ENCODE measurements at places on chromosomes 12 and 14.

DNA sequence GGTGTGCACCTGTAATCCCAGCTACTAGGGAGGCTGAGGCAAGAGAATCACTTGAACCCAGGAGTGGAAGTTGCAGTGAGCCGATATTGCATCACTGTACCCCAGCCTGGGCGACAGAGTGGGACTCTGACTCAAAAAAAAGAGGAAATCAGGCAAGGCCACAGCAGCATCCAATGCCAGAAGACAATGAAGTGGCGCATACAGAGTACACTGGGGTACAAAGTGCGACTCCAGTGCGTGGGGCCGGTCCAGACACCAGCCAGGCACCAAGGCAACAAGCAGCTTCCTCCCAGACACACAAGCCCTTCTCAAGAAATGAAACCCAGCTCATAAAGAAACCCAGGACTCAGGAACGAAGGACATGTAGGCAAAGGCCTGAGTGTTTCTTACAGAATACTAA, 28.2 kb downstream of the TTC7B start:
- no peak for DNase-seq

GRCh38 chr14:22539831-22540230, 49.2 kb downstream of the DAD1 start:
- no peak for DNase-seq

GRCh38 chr12:32946504-32947131, 50.0 kb upstream of the PKP2 start:
- DNase-seq = no peak

- no peak for DNase-seq
Observed at GRCh38 chr12:47993491-47993890, 10.8 kb downstream of the COL2A1 start.

DNA sequence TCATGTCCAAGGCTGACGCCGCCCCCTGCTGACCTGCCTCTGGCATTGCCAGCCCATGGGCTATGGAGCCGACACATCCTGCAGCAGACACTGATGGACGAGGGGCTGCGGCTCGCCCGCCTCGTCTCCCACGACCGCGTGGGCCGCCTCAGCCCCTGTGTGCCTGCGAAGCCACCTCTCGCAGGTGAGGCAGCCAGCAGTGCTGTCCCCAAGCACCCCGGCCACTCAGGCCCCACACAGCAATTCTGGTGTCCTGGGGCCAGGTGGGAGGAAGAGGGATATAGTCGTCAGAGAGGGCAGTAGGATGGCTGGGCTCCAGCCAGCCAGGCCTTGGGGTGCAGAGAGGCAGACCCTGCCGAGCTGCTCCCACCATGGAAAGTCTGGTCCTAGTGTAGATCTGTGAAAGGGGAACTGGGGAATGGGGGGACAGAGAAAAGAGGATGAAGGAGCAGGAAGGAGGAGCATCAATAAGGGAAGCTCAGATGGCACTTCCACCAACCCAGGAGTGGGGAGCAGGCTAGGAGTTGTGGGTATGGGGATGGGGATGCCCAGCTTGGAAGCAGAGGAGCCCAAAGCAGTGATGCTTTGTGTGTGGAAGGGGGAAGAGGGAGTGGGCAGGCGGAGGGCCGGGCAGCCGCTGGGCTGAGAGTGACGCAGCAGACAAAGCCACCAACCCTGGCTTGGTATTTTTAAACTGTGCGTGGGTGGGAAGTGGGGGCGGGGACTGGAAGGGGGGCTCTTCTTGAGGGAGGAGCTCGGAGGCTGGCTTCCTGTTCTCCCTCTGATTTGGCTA, 4.7 kb downstream of the NAB2 start:
- DNase-seq = peak; percentile 88

DNA sequence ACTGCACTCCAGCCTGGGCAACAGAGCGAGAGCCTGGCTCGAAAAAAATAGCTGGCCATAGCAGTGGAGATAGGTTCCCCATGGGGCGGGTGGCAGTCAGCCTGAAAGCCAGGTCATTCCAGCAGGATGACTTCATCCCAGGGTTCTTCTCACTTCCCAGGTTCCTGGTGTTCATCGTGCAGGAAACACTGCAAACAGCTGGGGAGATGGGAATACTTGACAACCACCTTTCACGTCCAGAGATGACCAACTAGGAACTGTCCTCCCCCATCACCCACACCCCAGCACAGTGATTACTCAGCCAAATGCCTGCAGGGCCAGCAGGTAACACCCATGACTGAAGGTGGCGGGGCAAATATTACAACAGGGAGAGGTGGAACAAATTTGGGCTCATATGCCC, 1.7 kb downstream of the VSIG10 start:
- DNase-seq = no peak

DNA sequence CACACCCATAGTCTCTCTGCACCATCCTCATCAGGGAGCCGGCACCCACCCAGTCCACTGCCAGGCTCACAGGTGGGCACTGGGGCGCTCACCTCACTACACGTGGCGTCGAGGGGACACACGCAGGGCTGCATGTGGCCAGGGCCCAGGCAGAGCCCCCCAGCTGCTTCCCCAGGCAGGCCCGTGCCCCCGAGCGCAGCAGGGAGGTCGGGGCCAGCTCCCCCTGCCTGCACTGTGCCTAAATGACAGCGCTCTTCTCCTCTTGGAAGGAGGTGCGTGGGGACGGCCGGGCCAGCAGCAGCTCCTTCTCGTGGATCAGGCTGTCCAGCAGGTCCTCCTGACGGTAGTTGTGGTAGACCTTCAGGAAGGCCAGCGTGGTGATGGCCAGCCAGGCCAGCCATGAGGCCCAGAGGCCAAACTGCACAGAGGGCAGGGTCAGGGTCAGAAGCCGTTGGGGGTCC, 11.3 kb downstream of the TMEM179 start:
- no peak for DNase-seq

- no peak for DNase-seq
Observed at GRCh38 chr12:116525418-116526001, 33.7 kb upstream of the MAP1LC3B2 start.

DNA sequence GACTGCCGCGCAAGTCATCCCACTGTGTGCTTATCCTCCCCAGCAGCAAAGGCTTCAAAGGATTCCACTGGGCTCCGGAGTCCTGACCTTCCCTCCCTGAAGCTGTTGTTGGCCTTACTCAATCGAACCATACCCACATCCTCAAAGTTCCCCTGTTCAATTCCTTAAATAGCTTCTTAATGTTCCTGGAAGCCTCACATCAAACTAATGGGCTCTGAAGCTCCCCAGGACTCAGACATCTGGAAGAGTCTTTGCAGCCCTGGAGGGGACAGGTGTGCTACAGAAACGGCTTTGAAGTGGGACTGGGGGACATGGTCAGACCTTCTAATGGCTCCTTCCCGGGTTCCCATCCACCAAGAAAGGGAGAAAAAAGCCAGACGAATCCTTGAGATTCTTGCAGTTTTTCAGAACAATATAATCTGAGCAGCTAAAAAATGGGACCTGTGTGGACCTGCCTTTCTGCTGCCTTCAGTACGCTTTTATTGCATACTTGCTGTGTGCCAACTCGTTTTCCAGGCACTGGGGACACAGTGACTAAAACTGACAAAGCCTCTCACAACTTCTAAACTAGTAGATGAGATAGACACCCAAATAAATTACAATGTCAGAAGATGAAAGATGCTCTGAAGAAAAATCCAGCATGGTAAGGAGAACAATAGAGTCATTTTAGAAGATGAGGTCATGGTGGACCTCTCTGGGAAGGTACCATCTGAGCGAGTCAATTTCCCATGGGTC, 204.5 kb downstream of the MON2 start:
- DNase-seq = no peak

DNA sequence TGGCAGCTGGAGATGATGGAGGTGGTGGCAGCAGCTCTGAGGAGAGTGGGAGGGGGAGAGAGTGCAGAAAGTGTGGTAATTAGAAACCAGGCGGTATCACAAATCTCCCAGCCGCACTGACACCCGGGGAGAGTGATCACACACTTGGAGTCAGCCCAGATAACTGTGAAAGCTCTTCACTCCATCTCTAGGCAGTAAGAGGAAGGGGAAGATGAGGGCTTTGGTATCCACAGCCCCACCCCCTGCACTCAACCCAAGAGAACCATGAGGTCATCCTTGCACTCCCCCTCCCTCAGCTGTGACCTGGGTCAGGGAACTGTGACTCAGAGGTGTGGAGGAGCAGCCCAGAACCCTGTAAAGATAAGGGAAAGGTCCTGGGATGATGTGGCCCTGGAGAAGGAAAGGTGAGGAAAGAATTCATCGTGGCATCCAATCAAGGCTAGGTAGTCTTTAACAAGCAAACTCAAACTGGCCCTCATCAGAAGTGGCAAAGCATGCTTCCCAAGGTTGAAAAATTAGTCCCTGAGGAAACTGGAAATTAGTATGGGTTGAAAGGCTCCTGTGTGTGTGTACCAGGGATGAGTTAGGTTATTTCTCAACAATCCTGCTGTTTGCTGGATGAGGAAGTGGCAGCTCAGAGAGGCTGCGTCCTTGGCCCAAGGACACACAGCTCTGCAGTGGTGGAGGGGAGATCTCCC, 111.0 kb upstream of the LHX5 start:
- DNase-seq = no peak

DNA sequence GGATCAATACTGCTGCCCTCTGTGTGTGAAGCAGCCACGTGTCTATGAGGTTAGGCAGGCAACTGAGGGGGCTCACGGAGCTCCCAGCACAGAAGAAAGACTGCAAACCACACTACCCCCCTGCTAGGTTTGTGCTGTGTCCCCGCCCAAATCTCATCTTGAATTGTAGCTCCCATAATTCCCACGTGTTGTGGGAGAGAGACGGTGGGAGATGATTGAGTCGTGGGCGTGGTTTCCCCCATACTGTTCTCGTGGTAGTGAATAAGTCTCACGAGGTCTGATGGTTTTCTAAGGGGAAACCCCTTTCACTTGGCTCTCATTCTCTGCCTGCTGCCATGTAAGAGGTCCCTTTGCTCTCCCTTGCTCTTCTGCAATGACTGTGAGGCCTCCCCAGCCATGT, 68.6 kb downstream of the ACTN1 start:
- DNase-seq = no peak

DNA sequence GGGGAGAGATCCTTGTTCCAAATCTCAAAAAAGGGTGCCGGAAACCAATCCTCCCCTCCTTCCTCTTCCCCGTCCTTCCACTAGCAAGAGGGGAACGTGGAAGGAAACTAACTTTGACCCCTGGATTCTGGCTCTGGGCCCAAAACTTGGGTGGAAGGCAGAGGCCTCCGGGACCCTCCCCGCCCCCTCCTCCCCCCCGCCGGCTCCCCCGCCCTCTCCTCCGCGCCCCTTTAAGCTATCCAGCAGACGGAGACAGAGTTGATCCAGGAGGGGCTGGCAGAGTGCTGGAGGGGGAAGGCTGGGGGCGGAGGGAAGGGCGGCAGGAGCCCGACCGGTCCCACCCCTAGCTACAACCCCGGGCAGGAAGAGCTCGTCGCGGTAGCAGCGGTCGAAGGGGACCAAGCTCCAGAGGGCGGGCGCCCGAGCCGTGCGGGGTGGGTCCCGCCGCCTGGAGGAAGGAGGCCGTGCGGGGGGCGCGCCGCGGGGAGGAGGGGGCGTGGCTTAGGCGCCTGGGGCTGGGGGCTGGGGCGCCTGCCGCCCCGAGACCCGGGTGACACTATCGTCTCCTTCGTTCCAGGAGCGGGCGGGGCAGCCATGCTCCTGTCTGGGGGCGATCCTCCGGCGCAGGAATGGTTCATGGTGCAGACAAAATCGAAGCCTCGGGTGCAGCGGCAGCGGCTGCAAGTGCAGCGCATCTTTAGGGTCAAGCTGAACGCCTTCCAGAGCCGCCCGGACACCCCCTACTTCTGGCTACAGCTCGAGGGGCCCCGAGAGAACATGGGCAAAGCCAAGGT, at the start of gene NYNRIN:
Gene NYNRIN, plus strand, starts transcription at position 351 of the 794 bp plus-strand sequence. Its CDS starts 244 bp downstream, at position 595.
- DNase-seq = no peak

GRCh38 chr14:43898687-43899086, 608.4 kb downstream of the FSCB start:
- no peak for DNase-seq

Data from GM20000 (cell line).